ENCODE measurements at places on chromosomes 1 and 21.

- DNase-seq = no peak
These were observed 176.0 kb downstream of the PLPP3 start for GRCh38 chr1:56403321-56403720.

GRCh38 chr21:31443736-31444521 lies 99.9 kb upstream of the TIAM1 start:
- no peak for DNase-seq

- no peak for DNase-seq
These were observed 41.9 kb downstream of the PTPRF start for GRCh38 chr1:43572538-43572937.

DNA sequence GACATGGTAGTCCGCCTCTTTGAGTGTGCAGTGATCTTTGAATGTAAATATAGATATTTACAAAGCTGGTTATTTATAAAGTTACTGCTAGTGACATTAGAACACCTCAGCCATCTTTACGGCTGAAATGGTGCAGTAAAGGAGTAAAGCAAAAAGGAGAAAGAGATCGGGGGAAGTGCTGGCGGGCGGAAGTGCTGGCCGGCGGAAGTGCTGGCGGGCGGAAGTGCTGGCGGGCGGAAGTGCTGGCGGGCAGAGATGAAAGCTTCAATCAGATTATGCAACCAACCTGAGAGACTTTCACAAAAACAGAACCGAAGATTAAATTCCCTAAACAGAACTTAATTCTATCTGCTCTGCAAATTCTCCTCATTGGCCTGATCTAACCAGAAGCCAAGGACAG lies 1.4 kb upstream of the OR14A16 start:
- no peak for DNase-seq

DNA sequence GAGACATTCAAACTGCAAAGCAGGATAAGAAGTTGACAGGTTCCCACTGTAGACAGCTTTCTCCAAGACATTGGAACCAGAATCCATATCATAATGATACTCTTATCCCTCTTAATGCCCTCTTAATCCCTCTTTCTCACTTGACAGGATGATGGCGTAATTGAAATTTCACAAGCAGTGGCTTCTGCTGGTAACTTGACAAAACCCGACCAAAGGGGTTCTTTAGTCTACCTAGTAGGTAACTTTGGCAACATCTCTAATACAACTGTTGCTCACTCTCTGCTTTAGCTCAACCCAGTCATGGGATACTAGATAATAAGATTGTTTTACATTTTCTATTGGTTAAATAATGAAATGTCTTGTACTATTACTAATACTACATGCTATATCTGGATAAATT lies 34.7 kb downstream of the S100A10 start:
- DNase-seq = no peak

GRCh38 chr21:34129039-34129891 lies 55.9 kb downstream of the MRPS6 start:
- peak; percentile 73 for DNase-seq

- no peak for DNase-seq
These were observed 25.3 kb downstream of the KCND3 start for GRCh38 chr1:111963985-111964738.

Measured in GM04504 (cell line).